ENCODE measurements at places on chromosomes 2 and 18.

DNA sequence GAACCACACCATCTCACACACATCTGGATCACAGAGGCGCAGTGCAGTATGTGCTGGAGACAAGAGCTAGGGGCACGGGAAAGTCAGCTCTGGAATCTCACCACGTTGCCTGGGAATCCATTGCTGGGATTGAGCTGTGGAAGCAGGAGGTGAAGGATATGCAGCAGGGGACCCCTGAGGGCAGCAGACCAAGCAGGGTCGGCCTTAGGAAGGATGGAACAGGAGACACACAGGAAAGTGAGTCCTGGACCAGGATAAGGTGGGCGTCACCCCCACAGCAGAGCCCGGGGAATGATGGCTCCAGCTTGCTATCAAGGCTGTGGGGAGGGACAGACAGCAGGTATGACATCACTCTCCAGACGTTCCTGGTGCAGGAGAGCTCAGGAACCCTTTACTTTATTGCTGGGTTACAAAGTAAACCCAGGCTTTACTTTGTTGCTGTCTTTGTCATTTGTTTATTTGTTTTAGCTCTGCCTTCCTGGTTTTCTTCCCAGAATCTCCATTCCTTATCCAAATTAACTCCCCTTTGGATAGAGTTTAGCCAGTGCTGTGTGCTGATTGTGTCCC, 329.8 kb upstream of the MYT1L start:
- DNase-seq, result no peak

DNA sequence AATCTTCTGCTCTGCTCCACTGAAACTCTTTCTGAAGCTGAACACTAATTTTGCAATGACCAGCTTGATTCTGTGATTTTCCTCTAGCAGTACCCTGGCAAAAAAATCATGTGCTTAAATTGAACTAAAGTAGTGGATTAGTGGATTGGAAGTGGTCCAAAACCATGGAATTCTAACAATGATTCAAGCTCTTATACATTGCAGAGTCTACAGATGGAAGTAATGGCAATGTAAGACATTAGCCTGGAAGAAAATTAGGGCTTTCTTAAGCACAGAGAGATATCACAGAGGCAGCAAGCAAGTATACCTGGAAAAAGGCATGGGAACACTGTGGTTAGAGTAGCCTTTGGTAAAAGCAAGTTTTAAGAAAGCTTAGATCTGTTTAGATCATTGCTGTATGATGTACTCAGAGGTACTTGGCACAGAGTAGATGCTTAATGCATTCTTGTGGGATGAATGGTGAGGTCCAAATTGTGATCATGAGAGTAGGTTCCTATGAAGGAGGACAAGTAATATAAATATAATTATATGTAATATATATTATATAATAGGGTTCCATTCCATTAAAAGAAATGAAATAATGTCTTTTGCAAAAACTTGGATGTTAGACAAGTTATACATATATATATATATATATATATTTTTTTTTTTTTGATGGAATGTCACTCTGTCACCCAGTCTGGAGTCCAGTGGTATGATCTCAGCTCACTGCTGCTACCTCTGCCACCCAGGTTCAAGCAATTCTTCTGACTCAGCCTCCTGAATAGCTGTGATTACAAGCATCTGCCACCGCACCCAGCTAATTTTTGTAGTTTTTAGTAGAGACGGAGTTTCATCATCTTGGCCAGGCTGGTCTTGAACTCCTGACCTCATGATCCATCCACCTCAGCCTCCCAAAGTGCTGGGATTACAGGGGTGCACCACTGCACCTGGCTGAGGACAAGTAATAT, 172.2 kb upstream of the SCN7A start:
- DNase-seq, result no peak

GRCh38 chr2:151361674-151362370, 4.4 kb downstream of the TNFAIP6 start:
- DNase-seq, result no peak

GRCh38 chr18:60146220-60146960, 226.2 kb downstream of the MC4R start:
- DNase-seq, result no peak

- DNase-seq, result peak; percentile 1
Measured at GRCh38 chr2:158580760-158581159, 124.0 kb downstream of the PKP4 start.

GRCh38 chr18:37309861-37310260, 255.7 kb downstream of the CELF4 start:
- no peak for DNase-seq

GRCh38 chr18:32299484-32299883, 109.6 kb downstream of the MEP1B start:
- DNase-seq, result no peak

GRCh38 chr18:6255116-6255705, 159.5 kb downstream of the L3MBTL4 start:
- no peak for DNase-seq

GRCh38 chr2:203805486-203805838, 62.1 kb upstream of the CTLA4 start:
- DNase-seq, result no peak

- DNase-seq, result no peak
Measured at GRCh38 chr18:31042084-31042405, 497 bp downstream of the DSC3 start.

GRCh38 chr2:181372646-181373040, 84.5 kb upstream of the ITGA4 start:
- DNase-seq, result no peak

GRCh38 chr2:144659731-144660275, 139.9 kb upstream of the ZEB2 start:
- no peak for DNase-seq

- no peak for DNase-seq
Measured at GRCh38 chr2:150919901-150920300, 341.8 kb downstream of the RBM43 start.

DNA sequence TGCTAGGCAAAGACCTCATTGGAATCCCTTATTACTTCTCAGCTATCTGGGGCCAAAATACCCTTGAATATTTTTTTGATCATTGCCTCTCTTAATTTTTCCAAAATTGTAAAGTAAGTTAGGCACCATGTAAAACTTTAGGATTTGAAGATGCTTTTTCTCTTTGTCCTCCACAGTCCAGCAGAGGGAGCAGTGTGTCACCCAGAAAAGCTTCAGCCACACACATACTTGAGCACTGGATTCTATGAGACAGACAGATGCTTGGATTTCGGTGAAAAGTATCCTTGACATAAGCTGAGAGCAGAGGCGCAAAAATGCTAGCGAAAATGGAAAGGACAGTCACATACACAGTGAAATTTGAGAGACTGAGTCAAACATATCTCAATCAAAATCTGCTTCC, 74.7 kb upstream of the KCNJ3 start:
- DNase-seq, result peak; percentile 21

DNA sequence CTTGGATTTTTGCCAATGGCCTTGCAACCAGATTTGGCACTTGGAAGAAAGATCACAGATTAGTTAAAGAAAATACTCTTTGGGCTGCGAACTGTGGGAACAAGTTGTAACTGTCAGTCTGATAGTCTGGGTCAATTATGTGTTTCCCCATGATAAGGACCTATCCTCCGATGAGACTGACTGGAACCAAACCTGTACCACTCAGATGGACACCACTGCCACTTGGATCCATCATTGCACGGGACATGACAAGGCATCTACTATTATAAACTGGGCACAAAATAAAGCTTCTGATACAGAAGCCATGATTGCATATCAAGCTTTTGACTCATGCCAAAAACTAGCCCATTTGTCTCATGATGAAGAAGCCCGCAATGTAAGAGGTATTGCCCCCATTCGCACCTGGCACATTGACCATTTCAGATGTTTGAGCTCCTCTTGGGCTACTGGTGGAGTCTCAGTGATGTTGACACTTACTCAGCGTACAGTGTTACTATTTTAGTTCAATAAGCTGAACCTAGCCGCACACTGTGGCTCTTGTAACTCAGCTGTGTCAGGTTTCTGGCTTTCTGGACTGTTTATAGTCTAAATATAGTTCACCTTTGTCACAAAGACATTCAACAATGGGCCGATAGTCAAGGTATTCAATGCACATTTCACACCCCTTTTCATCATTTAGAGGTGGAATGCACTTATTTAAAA, 179.8 kb upstream of the RBBP8 start:
- no peak for DNase-seq

DNA sequence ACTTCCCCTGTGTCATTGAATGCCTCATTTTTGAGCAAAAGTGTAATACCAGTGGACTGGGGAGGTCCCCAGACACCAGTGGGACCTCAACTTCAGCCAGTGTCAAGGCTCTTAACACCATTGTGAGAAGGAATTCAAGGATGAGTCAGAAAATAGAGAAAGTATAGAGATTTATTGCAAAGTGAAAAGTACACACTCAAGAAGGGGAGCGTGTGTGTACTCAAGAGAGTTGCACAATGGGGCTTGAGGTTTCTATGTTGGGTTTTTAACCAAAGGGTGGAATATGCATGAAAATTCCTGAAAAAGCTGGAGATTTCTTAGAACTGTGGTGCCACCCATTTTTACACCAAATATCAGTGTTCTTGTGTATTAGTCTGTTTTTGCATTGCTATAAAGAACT, 81.9 kb downstream of the ADCYAP1 start:
- DNase-seq, result no peak

GRCh38 chr2:72914206-72914559, 3.1 kb upstream of the EMX1 start:
- no peak for DNase-seq

DNA sequence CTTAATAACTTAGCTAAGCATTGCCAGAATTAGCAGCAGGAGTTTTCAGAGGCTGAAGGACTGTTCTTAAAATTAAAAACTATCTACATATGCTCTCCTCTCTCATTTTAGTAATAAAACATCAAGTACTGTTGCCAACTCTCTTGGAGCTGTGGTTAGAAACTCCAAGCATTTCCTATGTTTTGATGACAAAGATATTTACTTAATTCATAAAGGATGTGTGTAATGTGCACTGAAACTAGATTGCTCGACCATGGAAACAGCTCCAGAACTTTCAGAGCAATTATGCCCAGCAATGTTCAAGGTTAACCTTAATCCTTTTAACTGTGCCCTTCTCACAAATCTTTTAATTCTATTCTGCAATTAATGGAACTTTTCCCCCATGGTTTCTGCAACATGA, 8.4 kb downstream of the GRP start:
- no peak for DNase-seq

- no peak for DNase-seq
Measured at GRCh38 chr2:54606393-54606958, 117.0 kb upstream of the EML6 start.

- no peak for DNase-seq
Measured at GRCh38 chr2:46576875-46577274, 97.5 kb downstream of the TMEM247 start.

Data from substantia nigra (tissue), 51 donors.